ENCODE measurements at places on chromosomes 13 and 19. TPM values are rescaled to one million over a fixed set of nuclear protein-coding genes. Genes with fewer than 3 reads are reported as not detected.

Gene ZNF229
- 2.5 TPM for total RNA-seq

Gene CDADC1
- total RNA-seq, result 9.0 TPM

Gene PEX11G
- total RNA-seq, result 2.6 TPM

Gene PCSK4
- 0.74 TPM for total RNA-seq

Gene KBTBD6
- total RNA-seq, result 4.6 TPM

Gene DIS3
- total RNA-seq, result 20.5 TPM

Gene CACNG6
- 10.1 TPM for total RNA-seq
